ENCODE measurements at places on chromosomes 4 and X.

DNA sequence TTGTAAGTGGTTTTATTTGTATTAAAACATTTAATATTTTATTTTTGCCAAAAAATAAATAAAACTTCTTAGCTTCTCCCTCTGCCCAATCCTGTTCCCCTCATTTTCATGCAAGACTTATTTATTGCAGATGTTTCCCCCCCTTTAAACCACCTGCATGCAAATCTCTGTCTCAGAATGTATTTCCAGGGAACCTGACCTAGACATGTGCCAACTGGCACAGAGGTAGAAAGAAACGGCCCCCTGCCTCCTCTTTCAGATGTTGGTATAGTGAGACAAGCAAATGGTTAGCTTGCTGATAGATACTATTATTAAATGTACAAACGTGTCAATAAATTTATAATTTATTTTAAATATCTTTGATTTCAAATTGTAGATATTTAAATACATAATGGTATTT lies 47.1 kb downstream of the KLF3 start:
- no peak for DNase-seq

DNA sequence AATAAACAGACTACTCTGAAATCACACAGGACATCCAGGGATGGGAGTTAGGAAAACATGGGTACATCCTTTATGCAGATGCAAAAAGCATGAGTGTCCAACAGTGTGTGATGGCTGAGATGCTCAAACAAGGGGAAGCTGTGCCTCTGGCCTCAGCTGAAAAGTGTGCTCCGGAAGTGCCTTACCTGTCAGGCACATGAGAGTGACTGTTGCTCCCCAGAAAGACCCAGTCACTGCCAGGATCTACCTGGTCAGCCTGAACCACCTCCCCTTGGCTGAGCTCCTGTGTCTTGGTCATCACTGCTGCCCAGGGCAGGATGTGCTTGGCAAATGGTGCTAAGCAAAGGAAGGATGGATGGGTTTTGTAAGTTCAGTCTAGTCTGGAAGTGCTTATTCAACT lies 4.0 kb downstream of the PPP2R2C start:
- DNase-seq = no peak

DNA sequence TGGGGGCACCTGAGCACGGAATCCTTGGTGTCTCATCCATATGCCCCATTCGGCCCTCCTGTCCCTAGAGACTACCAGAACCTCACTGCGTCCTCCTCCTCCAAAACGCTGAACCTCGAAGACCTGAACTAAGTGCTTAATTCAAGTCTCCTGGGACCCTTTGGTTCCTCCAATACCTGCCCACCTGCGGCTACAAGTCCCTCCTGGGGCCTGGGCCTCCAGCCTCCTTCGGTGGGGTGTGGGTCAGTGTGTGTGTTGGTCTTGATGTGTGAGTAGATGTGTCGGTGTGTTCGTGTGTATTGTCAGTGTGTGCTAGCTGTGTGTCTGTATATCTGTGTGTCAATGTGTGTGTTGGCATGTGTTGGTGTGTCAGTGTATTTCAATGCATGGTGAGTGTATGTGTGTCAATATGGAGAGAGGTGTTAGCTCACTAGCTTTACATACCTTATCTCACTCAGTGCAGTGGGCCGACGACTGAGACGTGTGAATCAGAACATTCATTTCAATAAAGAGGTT lies 2.6 kb upstream of the SEPTIN6 start:
- DNase-seq = no peak

GRCh38 chr4:139916041-139916440 lies 237.9 kb downstream of the MAML3 start:
- DNase-seq = no peak
